ENCODE measurements at places on chromosomes 11 and 22. TPM values are rescaled to one million over a fixed set of nuclear protein-coding genes. Genes with fewer than 3 reads are reported as not detected.
A peak's percentile ranks its signal among the peaks of the same experiment; 100 is the strongest.

DNA sequence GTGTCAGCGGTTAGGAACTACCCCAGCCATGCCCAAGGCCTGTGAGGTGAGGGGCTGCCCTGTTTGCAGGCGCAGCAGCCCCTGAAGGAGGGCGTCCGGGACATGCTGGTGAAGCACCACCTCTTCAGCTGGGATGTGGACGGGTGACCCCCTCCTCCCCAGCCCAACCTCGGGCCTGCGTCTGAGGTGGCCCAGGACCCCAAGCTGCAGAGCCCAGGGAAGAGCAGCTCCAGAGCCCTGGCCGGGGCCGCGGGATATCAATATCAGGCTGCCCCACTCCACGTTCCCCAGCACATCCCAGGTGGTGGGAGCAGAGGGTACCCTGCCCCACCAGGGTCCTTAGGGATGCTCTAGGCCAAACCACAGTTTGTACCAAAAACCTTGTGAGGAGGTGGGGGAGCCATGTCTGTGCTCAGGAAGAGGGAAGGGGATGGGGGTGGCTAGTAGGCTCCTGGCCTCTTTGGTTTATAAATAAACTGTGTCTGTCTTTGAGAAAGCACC lies 39.3 kb downstream of the SGSM3 start:
- no peaks in the 10 kb centered on the region for H3K27me3 ChIP-seq
- H3K27ac ChIP-seq: no peak overlapping the region
- no peaks in the 10 kb centered on the region for H3K36me3 ChIP-seq
- H3K4me3 ChIP-seq: no peak overlapping the region

- DNase-seq: no peak
- H3K36me3 ChIP-seq: no peaks in the 10 kb centered on the region
- H3K4me1 ChIP-seq: peaks cover 23% of the 10 kb centered on the region
- H3K27ac ChIP-seq: no peak overlapping the region
- H3K4me3 ChIP-seq: no peak overlapping the region
These were observed 34.3 kb downstream of the LDLRAD3 start for GRCh38 chr11:35978183-35978582.

DNA sequence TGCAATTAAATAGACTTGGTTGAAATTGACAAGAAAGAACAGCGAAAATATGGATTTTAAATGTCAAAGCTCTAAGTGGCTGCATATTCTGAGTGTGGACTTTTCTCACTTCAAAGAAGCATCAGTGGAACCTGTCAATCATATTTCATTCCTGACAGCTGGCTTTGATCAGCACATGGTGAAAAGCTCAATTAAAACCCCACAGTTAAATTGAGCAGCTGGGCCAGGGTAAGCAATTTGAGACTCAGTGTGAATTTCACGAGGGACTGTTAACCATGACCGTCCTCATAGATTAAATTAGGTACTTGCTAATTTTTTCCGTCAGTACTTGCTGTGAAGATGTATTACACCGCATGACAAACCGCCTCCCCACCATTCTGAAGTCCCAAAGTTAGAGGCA lies 11.0 kb upstream of the OR10D3 start:
- H3K4me3 ChIP-seq: no peak overlapping the region
- H3K27ac ChIP-seq: no peak overlapping the region
- no peaks in the 10 kb centered on the region for H3K4me1 ChIP-seq
- DNase-seq: no peak
- H3K27me3 ChIP-seq: no peaks in the 10 kb centered on the region

DNA sequence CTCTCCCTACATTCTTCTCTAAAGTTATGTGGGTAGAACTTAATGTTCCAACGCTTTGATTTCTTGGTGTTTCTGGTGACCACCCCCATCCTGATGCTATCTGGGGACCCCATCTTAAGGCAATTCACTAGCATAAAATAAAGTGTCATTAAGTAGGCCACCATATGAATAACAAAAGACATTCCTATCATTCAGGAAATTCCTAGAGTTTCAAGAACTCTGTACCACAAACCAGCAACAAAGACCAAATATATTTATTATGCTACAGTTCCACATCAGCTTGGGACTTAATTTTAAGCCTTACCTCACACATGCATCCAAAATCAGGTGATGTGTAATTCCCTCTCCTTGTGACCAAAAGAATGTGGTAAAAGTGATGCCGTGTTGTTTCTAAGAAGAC lies 254.6 kb upstream of the LRRC4C start:
- no peaks in the 10 kb centered on the region for H3K4me1 ChIP-seq
- no peaks in the 10 kb centered on the region for H3K36me3 ChIP-seq
- no peak overlapping the region for H3K27ac ChIP-seq
- no peaks in the 10 kb centered on the region for H3K27me3 ChIP-seq
- DNase-seq: no peak

DNA sequence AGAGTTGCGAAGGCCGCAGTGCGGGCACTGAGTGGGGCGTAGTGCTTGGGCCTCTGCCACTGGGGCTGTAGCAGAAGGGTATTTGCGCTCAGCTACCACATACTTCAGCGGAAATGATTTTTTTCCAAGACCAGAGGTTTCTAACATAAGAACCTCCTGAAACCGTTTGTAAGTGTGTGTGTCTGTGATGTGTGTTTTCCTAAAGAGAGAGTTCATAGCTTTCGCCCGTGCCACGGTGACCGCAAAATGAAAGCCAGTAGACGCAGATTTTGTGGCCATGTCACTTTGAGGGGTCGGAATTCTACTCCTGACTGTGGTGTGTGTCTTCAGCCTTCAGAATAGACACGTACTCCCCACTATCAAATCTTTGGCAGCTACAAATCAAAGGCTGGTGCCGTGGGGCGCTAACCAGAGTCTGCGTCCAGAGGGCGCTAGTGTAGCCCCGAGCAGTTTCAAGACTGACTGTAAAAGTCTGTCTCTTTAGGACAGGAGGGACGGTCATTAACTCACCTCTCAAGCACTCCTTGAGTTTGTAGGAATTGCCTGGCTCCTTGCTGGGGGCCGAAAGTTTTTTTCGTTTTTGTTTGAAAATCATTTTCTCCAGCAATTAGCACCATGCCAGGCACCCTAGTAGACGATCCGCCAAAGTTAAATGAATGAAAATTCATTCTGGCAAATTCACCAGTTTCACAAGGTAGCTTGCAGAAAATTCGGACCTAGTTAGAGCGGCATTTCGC lies 2.5 kb upstream of the CALCA start:
- H3K27me3 ChIP-seq: no peaks in the 10 kb centered on the region
- no peak overlapping the region for H3K4me3 ChIP-seq
- H3K36me3 ChIP-seq: no peaks in the 10 kb centered on the region
- peaks cover 25% of the 10 kb centered on the region for H3K4me1 ChIP-seq
- peak; percentile 70 for DNase-seq
- no peak overlapping the region for H3K27ac ChIP-seq

The UPK2 gene
- 0.68 TPM for total RNA-seq

Measured in testis (tissue), 5 donors.